ENCODE measurements at places on chromosomes 16 and 17.

GRCh38 chr17:8898126-8898525 is 30.7 kb upstream of the PIK3R6 start:
- no peak for DNase-seq

DNA sequence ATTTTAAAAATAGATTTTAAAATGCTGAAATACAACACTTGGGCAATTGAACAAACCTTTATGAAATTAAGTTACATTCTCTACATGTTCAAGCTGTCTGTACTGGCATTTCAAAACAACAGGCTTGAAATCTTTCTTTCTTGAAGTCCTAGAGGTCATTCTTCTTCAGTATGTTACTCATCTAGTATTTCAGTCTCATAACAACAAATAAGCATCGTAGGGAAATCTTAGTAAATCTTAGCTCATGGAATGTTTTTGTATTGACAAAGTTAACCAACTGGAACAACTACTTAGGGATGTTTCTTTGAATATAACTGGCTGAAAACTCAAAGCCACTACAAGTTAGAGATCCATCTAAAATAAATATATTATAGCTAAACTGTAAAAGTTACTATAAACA is 96.6 kb downstream of the KIF2B start:
- DNase-seq, result no peak

DNA sequence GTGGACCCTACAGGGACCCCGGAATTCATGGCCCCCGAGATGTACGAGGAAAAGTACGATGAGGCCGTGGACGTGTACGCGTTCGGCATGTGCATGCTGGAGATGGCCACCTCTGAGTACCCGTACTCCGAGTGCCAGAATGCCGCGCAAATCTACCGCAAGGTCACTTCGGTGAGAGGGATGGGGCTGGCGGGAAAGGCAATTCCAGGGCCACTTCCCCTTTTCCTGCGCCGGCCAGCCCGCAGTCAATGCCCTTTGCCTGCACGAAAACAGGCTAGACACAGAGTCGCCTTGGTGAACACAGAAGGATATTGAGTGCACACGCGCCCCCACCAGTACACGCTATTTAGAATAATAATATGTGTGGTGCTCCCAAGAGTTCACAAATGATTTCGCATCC is 4.0 kb downstream of the WNK4 start:
- DNase-seq, result no peak

- DNase-seq, result no peak
Observed at GRCh38 chr17:53942436-53942835, 119.7 kb downstream of the KIF2B start.

- no peak for DNase-seq
Observed at GRCh38 chr17:15106540-15106939, 158.6 kb downstream of the PMP22 start.

GRCh38 chr16:84986102-84986501 is 25.2 kb downstream of the ZDHHC7 start:
- DNase-seq, result no peak
